Smooth muscle cell of the pulmonary artery (primary cell): ENCODE measurements at places on chromosomes 16 and 17. TPM values are rescaled to one million over a fixed set of nuclear protein-coding genes. Genes with fewer than 3 reads are reported as not detected.

The RFWD3 gene
- total RNA-seq, result 14.1 and 15.5 TPM in 2 replicates

The TRAP1 gene
- total RNA-seq, result 46.3 and 160 TPM in 2 replicates

The TNFRSF17 gene
- 0.10 TPM in 1 of 2 replicates, not detected in the other for total RNA-seq

The CPNE7 gene
- 1.3 and 16.1 TPM in 2 replicates for total RNA-seq

The VPS4A gene
- total RNA-seq, result 31.0 and 32.0 TPM in 2 replicates

The PLA2G10 gene
- total RNA-seq, result not detected in 2 replicates

The SOX9 gene
- total RNA-seq, result 7.9 and 9.2 TPM in 2 replicates

The MPP2 gene
- total RNA-seq, result 5.1 and 10.7 TPM in 2 replicates

The NPIPB6 gene
- 0.85 and 0.89 TPM in 2 replicates for total RNA-seq

The YWHAE gene
- total RNA-seq, result 283 and 331 TPM in 2 replicates

The STH gene
- total RNA-seq, result not detected in 2 replicates

The KRT25 gene
- total RNA-seq, result not detected in 2 replicates

The CES5A gene
- total RNA-seq, result not detected in 2 replicates

The VWA3A gene
- total RNA-seq, result under 0.01 and 0.03 TPM in 2 replicates

The ZPBP2 gene
- total RNA-seq, result not detected in 2 replicates

The TOM1L1 gene
- total RNA-seq, result 18.1 and 19.0 TPM in 2 replicates

The IGSF6 gene
- total RNA-seq, result not detected in 2 replicates

The ENPP7 gene
- not detected in 2 replicates for total RNA-seq

The TAX1BP3 gene
- total RNA-seq, result 159 and 217 TPM in 2 replicates

The SULT1A3 gene
- total RNA-seq, result 2.2 and 4.0 TPM in 2 replicates

The ZC3H7A gene
- 57.9 and 68.4 TPM in 2 replicates for total RNA-seq

The RGS11 gene
- total RNA-seq, result 4.0 and 6.3 TPM in 2 replicates

The SLC6A2 gene
- not detected in 2 replicates for total RNA-seq
